AG09309 (cell line): ENCODE measurements at places on chromosomes 13 and 19.
A peak's percentile ranks its signal among the peaks of the same experiment; 100 is the strongest.

GRCh38 chr13:18948664-18949488 is 232.7 kb downstream of the TUBA3C start:
- DNase-seq, result no peak

GRCh38 chr13:33548069-33548468 is 262.5 kb upstream of the STARD13 start:
- no peak for DNase-seq

GRCh38 chr13:26989261-26989956 is 182.2 kb downstream of the USP12 start:
- DNase-seq, result no peak

GRCh38 chr19:5637971-5638370 is 15.1 kb downstream of the SAFB start:
- no peak for DNase-seq

DNA sequence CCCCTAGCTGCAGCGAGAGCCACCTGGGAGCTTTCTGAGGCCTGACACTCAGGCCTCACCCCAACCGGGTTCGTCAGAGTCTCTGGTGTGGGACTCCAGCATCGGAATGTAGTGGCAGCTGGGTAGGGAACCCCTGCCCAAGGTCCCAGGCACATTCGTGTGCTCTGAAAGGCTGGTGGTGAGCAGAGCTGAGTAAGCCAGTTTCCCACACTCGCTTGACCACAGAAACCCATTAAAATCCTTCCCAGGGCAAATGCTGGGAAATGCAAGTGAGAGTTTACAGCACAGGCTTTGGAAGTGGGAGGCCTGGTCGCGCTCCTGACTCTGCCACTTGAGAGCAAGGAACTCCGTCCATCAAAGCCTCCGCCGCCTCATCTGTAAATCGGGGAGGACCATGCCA is 4.2 kb downstream of the TRAPPC6A start:
- peak; percentile 95 for DNase-seq

- no peak for DNase-seq
These were observed at the start of gene FAM124A for GRCh38 chr13:51222037-51222685. TSS of gene FAM124A (plus strand) at chr13:51222398. CDS start at chr13:51222502, 104 bp downstream.

- DNase-seq, result no peak
These were observed 819.3 kb upstream of the PCDH20 start for GRCh38 chr13:62234780-62235440.

GRCh38 chr19:531753-532560 is at the start of gene CDC34:
TSS of gene CDC34 (plus strand) at chr19:531760. CDS start at chr19:531932, 172 bp downstream.
- DNase-seq, result no peak

- no peak for DNase-seq
These were observed 1.4 kb upstream of the TSHZ3 start for GRCh38 chr19:31350693-31351055.

DNA sequence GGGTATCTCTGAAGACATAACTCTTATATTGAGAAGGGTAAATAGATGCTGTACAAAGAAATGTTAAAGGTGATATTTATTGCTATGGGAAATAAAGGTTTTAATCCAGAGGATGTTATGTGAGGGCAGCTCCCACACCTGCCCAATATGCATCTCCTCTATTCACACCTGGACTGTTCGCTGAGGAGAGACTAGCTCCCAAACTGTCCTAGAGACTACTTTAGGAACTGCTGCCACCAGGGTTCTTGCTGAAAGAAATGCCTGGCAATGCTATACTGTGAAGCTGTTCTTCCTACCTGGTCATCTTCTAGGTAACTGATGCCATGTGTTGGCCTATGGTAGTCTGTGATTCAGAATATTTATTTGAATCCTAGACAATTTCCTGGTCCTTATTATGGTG is 1421.5 kb upstream of the SPRY2 start:
- DNase-seq, result no peak

DNA sequence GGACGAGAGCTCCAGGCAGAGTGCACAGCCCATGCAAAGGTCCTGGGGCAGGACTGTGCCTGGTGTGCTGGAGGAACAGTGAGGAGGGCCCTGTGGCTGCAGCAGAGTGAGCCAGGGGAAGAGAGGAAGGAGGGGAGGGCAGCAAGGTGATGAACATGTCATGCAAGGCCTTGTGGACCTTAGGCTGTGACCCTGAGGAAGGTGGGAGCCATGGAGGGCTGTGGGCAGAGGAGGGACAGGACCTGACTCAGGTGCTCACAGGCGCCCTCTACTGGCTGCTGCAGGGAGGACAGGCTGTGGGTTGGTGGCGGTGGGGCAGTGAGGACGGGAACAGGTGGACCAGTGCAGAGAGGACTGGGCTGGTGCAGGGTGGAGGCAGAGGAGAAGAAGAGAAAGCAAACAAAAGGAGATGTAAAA is 170.3 kb downstream of the PTPRS start:
- DNase-seq, result no peak

- no peak for DNase-seq
These were observed 30.2 kb upstream of the SLC15A1 start for GRCh38 chr13:98782654-98783053.

DNA sequence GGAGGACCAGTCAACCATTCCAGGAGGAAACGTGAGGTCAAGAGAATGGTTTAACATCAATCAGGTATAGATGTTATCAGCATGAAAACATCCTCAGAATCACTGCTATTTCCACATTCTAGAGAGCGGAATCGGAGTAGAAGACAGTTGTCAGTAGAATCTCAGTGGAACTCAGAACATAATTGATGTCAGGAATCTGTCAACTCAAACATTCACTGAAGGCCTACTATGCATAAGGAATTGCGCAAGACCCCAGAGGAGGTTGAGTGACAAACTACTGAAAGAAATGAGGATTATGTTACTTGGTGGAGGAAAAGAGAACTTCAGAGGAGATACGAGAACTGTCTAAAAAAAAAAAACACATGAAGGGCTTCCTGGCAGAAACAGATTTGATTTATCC is 97.8 kb downstream of the LHFPL6 start:
- no peak for DNase-seq

- no peak for DNase-seq
These were observed 1507.5 kb downstream of the OLFM4 start for GRCh38 chr13:54536112-54536511.

DNA sequence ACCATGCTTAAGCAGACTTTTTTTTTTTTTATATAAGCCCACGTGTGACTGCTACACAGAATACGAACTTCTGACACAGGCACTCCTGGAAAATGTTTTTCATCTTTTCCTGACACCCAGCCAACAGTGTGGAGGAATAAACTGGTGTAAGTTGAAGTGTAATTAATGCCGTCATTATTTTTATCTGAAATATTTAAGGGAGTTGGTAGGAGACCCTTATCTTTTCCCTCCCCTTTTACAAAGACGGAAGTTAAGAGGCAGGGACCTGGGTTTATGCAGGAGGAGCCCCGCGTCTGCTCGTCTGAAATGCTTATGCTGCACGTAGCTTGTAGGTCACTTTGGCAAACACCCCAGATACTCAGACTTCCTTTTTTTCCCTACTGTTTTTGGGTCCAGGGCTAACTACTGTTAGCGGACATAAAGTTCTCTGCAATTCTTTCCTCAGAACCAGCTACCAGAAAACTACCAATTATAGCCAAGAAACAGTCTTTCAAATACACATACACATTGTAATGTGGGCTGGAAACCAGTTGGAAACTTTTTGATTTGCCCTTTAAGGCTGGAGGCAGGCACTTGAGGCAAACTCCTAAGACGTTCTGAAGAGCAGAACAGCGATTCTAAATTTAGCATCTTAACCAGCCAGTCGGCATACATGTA is 50.8 kb downstream of the EFNB2 start:
- DNase-seq, result no peak

GRCh38 chr19:29603308-29603707 is 2.8 kb upstream of the POP4 start:
- no peak for DNase-seq

DNA sequence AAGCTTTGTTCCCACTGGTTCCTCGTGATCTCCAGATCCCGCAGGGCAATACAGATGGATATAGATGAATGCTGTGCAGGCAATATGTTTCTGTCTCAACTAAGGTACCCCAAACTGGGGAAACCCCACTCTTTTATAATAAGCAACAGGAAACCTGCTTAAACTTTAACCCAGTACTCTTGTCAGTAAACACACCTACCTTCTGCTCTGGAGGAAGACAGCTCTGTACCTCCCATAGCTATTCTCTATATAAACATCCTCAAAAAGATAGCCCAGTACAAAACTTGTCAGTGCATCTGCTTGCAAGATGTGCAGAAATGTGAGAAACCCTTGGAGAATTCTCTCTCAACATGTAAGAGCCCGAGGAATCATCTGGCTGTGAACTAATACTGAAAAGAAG is 583.6 kb downstream of the OLFM4 start:
- DNase-seq, result no peak

GRCh38 chr13:48148454-48148853 is 53.5 kb upstream of the MED4 start:
- no peak for DNase-seq

DNA sequence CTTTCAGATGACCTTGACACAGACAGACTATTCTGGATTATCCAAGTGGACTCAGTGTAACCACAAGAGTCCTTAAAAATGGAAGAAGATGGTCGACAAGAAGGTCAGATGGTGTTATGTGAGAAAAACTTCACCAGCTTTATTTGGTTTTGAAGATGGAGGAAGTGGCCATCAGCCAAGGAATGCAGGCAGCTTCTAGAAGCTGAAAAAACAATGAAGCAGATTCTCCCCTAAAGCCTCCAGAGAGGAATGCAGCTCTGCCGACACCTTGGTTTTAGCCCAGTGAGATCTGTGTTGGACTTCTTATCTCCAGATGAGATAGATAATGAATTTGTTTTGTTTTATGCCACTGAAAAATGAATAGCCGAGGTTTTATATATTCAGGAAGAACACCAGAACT is 501.5 kb downstream of the DCT start:
- no peak for DNase-seq

DNA sequence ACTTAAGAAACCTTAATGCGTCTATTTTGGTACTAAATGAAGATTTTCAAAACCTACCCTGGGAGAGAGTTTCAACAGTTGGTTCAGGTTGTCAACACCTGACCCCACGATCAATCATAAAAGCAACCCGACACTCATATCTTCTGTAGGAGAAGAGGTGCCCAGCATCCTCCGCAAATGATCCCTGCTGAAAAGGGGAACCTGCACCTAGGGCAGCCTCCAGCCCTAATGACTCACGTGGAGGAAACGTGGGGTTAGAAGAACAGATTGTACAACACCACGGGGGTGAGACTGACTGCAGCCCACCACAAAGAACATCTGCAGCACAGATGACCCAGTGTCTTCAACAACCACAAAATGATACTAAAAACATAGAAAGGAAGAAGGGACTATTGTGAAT is 116.3 kb downstream of the RAB20 start:
- DNase-seq, result no peak

DNA sequence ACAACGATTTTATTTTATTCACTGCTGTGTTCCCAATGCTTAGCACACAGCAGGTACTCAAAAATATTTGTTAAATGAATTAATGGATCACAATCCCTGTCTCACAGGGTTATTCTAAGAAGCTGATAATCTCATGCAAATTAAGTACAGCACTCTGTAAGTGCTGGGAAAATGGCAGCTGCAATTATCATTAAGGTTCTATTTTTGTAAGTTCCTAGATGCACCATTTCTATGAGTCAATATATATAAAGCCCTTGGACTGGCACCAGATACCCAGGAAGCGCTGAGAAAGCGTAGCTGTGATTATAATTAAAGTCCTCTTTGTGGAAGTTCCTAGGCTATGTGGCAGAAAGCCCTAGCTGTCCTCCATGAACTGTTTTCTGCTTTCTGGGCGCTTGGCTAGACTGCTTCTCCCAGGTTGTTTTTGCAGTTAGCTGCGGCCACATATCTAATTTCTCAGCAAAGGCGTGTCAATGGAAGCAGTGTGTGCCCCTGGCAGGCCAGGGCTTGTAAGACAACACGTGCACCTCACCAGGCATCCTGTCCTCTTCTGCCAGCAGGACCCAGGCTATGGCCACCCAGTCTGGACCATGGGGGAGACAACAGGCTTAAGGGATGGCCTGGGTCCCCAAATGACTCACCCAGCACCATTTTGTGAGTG is 5.2 kb upstream of the SRRM5 start:
- DNase-seq, result no peak

DNA sequence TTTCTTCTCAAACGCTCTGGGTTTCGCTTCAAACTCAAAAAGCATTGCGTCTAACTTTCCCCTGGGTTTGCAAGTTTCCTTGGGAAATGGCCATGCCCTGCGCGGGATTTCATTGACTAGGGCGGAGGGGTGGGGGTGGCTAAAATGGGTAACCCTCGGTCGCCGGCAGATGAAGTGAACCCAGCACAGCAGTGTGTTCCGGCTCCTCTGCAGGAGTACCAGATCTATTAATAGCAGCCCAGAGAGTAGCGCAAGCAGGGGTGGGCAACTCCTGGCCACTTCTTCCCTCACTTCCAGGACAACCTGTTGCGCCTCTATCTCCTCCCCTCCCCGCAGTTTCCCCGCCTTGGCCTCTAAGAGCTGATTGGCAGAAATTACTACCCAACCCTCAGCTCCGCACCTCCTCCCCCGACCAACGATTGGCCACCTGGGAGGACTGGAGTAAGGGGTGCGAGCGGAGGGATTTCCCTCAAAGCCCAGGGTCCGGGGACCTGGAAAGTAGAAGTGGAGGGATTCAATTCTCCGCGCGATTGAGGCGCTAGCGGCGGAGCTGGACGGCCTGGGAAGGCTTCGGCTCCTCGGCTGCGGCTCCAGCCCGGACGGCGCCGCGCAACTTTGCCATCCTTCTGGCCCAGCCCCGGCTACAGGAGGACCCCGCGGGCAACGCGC is at the start of gene FREM2:
Gene FREM2, plus strand, starts transcription at position 501 of the 669 bp plus-strand sequence. CDS start 268 bp downstream, outside the sequence.
- DNase-seq, result no peak

DNA sequence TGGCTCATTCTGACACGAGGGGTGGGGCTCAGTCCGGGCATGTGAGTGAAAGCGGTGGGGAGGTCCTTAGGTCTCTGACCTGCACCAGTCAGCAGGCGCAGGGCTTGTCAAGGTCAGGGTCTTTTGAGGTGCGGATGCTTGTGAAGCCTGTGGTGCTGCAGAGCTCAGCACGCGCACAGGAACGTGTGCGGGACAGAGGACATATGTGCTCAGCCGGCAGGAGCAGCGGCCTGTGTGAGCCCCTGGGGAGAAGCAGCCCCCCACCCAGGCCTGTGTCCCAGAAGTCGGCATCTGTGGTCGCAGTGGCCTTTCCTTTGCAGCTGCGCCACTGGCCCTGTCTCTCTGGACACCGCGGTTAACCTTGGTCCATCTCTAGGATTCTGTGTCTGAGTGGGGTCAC is 30.9 kb downstream of the ATP4B start:
- DNase-seq, result no peak

- DNase-seq, result no peak
These were observed 43.3 kb downstream of the CRYL1 start for GRCh38 chr13:20482275-20482761.

GRCh38 chr13:31950111-31950815 is 81.3 kb upstream of the FRY start:
- DNase-seq, result no peak

GRCh38 chr19:33580645-33581037 is 41.1 kb upstream of the CHST8 start:
- no peak for DNase-seq

GRCh38 chr13:44906713-44907112 is 82.6 kb downstream of the NUFIP1 start:
- DNase-seq, result peak; percentile 46

GRCh38 chr19:7641290-7642276 is 4.7 kb downstream of the STXBP2 start:
- no peak for DNase-seq

- DNase-seq, result no peak
These were observed 12.8 kb downstream of the LTBP4 start for GRCh38 chr19:40613690-40614621.
